T-helper 22 cell (primary cell): ENCODE measurements at places on chromosomes 16 and 17.

DNA sequence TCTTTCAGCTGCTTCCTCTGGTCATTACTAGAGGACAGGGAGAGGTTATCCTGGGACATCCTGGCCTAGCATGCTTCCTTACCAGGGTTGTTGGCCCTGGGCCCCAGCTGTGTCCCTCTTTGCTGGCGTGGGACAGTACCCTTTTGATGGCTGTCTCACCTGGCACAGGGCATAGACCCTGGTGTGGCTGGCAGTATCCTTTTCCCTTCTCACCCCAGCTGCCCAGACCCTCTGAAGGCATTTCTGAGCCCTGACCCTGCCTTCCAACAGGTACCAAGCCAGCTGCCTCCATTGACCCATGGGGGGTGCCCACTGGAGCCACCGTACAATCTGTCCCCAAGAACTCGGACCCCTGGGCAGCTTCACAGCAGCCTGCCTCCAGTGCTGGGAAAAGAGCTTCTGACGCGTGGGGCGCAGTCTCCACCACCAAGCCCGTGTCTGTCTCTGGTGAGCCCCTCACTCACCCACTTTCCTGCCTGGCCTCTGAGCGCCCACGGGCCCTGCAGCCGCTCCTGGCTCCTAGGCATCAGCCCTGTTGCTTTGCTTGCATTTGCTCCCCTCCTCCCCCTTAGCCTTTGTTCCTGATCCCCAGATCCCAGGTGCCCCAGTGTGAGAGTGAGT lies 34.0 kb downstream of the B9D1 start:
- no peak for DNase-seq

DNA sequence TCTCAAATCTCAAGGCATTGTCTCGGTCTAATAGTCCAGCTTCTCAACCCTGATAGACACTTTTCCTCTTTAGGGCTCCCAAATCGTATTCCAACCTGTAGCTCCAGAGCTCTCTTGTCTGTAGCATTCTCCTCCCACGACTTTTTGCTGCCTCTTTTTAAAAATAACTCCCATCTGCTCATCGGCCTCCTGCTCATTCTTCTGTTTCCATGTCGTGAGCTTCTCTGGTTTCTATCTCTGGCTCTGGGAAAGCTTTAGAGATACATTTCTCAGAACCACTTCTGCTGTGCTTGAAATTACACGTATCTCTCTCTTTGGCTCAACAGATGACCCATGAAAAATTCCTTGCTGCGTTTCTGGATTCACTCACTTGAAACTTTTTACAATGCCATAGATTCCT lies 609.6 kb upstream of the C16orf82 start:
- no peak for DNase-seq

GRCh38 chr16:67847064-67847861 lies at the start of gene CENPT:
CENPT (minus strand) TSS chr16:67847693; CDS start chr16:67833859, 13,834 bp downstream.
- no peak for DNase-seq

- no peak for DNase-seq
These were observed 129.8 kb downstream of the OR1D5 start for GRCh38 chr17:2933606-2934005.

- DNase-seq = no peak
These were observed 17.9 kb upstream of the ALOX15B start for GRCh38 chr17:8020776-8021564.

DNA sequence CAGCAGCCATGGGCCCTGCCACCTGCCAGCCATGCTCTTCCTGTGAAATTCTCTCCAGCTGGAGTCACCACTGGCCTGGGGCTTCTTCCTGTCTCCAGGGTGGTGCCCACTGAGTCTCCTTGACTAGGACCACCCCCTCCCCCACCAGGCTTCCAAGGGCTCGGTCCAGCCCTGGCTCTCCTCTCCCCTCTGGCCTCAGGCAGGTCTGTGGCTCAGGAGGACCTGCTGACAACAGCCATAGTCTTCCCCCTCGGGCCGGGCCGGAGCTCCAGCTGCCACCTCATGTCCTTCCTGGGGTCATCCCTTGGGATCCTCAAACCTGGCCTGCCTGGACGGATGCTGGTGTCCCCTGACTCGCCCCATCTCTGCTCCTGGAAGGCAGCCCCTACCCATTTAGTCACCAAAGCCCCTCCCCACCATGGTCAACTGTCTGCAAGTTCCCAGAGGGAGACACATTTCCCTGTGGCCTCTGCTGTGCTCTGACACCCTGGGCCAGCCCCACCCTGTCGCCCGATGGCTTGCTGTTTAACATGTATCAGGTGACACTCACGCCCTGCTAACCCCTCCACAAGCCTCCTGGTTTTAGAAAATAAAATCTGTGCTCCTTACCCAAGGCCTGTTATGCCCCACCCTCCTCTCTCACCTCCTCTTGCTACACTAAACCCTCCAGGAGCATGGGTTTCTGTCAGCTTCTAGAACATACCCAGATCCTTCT lies 186.2 kb downstream of the RBFOX3 start:
- no peak for DNase-seq

DNA sequence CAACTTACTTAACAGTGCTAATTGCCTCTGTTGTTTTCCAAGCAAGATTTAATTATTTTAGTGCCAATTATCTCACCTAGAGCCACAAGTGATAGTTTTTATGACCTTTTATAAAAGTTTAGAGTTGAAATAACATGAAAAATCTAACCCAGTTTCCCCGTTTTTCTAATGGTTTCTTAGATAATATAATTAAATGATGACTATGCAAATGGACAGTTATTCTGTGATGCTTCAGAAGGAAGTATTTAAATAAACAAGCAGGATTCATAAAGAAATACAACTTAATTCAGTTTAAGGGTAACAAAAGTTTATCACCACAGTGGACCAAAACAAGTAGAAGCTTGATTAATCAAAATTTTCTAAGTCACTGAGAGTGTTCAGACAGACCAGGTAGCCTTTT lies 721.2 kb upstream of the SOX9 start:
- no peak for DNase-seq

DNA sequence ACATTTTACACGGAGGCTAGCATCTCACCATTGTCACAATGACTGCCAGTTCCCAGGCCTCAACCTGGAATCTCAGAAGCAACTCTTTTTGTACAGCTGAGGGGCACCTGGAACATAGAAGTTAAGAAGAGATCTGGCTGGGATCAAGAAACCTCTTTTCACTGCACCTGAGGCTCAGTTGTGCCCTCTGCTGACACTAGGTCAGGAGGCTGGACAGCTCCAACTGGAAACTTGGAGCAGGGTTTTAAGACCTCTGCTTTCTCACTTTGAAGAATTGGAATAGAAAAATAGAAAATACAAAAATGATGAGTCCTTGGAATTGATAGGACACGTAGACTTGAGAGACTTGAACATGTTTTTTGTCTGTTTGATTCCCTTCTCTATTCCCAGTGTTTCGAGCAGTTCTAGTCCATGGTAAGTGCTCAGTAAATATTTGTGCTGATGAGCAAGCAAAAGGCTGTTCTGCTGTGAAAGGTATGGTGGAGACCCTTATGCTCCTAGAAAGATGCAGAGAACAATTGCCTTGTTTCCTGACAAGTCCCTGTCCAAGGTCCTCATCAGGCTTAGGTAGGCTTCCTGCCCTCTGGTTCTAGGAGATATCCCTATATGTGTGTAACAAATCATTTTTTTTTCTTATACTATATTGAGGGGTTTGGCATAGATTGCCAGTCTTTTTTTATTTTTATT lies 13.6 kb upstream of the PPM1D start:
- no peak for DNase-seq

GRCh38 chr16:67236563-67237395 lies 9.8 kb downstream of the TMEM208 start:
- peak; percentile 66 for DNase-seq

GRCh38 chr16:87681981-87682570 lies 79.8 kb downstream of the JPH3 start:
- no peak for DNase-seq

DNA sequence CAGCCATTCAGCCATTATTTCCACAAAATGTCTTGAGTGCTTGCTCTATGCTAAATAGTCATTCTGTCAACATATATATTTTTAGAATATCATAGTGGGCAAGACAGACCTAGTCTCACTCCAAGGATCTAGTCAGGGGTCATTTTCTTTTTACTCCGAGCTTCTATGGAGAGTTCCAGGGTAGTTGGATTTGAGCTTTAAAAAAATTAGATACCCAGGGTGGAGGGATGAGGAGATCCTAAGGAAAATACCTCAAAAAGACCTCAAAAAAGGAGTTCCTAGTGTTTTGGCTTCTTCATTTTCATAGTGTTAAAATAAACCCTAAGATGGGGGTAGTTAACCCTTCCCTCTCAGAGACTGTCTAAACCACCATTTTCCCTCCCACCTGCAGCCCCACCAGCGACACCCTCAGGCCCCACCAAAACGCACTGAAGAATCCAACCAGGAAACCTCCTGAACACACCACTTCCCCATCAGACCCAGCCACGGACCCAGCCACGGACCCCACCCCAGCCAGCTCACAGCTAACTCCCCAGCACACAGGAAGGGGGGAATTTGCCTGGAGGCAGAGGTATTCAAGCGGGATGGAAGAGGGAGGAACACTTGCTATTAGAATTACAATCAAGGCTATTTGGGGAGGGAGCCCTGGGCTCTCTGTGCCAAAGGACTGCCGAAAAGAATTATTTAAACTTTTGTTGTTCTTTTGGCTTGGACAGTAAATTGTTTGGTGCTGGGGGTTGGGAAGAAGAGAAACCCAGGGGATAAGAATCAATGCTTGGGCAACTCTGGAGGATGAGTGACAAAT lies 2.2 kb downstream of the ETV4 start:
- no peak for DNase-seq

DNA sequence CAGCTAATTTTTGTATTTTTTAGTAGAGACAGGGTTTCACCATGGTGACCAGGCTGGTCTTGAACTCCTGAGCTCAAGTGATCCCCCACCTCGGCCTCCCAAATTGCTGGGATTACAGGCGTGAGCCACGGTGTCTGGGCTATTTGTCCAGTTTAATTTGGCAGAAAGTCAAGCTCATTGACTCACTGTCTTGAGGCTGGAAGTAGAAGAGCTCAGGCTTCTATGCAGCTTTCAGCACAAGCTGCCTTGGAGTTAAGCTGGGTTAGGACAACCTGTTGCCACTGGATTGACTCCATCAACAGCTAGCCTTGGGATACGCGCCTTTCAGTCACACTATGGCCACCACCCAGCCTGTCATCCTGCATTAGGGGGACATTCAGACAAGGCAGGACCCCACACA lies 76.2 kb upstream of the DNAH17 start:
- DNase-seq = no peak

- DNase-seq = no peak
These were observed 96.6 kb downstream of the ENGASE start for GRCh38 chr17:79171188-79171587.

- DNase-seq = no peak
These were observed 19.6 kb downstream of the SPIRE2 start for GRCh38 chr16:89847940-89848297.

DNA sequence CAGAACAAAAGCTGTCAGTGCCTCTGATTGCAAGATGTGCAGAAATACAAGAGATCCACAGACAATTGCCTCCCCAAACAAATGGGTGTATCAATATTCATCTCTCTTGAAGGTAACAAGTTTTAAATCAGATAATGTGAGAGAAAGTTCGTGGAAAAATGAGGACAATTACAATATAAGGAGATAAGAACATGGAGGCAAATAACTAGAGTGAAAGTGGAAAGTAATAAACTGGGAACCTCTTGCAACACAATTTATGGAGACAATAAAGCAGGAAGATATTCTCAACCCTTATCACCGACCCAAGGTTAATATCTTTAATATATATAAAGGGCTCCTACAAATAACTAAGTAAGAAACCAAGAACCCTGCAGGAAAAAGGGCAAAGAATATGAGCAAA lies 14.2 kb upstream of the KRT19 start:
- DNase-seq = no peak

GRCh38 chr17:37051833-37052232 lies 103.1 kb downstream of the AATF start:
- no peak for DNase-seq

- DNase-seq = no peak
These were observed 462.6 kb upstream of the MAF start for GRCh38 chr16:80063031-80063712.

DNA sequence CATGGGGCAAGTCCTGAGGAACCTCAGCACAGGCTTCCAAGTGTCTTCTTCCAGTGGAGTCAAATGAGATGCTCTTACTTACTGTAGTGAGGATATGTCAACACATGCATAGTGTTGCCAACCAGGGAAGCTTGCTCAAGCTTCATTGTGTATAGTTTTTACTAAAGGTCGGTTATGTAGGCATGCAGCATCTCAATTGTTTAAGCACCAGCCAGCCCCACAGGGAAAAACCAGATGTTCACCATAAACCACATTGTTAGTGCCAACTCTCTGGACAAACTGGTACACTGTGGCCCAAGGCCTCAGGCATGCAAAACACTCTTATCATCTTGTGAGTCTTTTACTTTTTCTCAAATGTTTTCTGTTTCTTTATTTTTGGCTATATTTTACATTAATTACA lies 152.1 kb downstream of the PHKB start:
- no peak for DNase-seq

- peak; percentile 56 for DNase-seq
These were observed 3.6 kb downstream of the ZNF267 start for GRCh38 chr16:31876951-31877828.

- no peak for DNase-seq
These were observed at the start of gene MYH2 for GRCh38 chr17:10549096-10549842. MYH2 (minus strand) TSS chr17:10549658; CDS start chr17:10547920, 1,738 bp downstream.

- no peak for DNase-seq
These were observed 160.7 kb downstream of the IRX5 start for GRCh38 chr16:55091213-55091870.

DNA sequence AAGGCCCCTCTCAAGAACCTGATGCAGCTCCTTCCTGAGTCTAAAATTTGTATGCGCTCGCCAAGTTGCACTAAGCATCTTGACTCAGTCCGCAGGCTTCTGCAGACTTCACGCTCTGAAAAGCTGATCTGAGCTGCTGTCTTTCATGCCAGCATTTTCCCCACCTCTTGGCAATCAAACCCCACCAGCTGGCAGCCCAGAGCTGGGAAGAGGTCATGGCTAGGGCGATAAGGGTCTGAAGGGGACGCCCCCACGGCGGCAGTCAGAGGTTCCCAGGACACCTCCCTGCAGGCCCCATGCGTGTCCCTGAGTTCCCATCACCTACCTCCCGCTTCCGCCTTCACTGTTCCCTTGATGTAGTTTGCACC lies 5.1 kb upstream of the UNC13D start:
- DNase-seq = no peak

DNA sequence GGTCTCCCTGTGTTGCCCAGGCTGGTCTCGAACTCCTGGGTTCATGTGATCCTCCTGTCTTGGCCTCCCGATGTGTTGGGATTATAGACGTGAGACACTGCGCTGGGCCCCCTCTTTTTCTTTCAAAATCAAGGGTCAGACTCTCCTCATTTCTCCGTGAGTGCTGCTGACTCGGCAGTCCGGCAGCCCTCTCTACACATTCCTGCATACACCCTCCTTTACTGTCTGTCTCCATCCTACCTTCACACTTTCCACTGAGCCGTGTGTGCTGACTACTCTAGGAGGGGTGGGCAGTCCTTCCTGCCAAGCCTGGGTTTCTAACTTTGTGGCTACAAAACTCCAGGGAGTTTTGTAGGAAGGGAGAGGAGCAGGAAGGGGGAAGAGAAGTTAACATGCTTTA lies 195.2 kb downstream of the PARN start:
- no peak for DNase-seq

DNA sequence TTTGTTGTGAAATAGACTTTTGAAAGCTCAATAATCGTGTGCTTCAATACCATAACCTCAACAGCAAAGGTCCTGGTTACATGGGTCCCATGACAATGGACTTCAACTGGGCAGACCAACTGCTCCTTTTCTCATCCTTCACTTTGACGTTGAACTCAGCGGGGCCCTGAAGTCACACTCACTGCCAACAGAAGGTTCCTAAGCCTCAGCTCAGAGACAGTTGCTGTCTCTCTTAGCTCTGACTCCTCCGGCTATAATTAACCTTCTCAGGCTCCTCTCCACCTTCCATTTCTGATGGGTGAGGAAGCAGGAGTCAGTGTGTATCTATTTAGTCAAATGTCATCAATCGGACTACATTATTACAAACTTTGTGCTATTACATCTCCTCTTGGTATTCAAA lies 23.8 kb downstream of the MPP3 start:
- no peak for DNase-seq
